ENCODE measurements at places on chromosomes 4 and X.

DNA sequence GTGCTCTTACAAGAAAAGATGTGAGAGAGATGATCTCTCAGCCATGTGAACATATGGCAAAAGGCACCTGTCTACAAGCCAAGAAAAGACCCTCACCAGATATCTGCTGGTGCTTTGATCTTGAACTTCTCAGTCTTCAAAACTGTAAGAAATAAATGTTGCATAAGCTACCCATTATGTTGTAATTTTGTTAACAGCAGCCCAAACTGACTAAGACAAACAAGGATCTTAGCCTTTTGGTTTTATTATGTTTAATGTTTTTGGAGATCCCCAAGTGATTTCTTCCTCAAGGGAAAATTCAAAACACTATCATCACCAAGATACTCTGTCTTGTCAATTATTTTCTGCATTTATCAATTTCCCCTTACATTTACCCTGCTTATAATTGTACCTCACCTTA is 21.8 kb upstream of the CCNI start:
- DNase-seq, result no peak

DNA sequence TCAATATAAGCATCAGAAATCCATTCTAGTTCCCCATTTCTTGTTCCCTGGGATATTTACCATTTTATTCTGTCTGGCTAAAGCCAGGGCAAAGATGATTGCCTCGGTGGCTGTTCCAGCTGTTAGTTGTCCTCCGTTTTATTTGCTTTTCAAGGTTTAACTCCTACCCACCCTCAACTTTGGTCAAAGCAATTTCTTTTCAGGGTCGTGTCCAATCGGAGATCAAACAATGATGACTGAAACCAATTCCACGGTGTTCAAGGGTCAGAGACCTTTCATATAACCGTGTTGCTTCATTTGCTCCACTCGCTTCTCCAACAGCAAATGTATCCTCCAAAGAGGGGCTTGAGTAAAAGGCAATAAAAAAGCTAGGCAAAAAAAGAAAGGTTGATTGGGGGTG is 193.5 kb upstream of the FTHL17 start:
- DNase-seq, result no peak

- no peak for DNase-seq
Measured at GRCh38 chr4:183030309-183030708, 68.7 kb upstream of the WWC2 start.

- peak; percentile 71 for DNase-seq
Measured at GRCh38 chr4:24965627-24966026, 52.8 kb upstream of the CCDC149 start.

GRCh38 chrX:22012051-22012450 is 20.1 kb upstream of the PHEX start:
- DNase-seq, result no peak

DNA sequence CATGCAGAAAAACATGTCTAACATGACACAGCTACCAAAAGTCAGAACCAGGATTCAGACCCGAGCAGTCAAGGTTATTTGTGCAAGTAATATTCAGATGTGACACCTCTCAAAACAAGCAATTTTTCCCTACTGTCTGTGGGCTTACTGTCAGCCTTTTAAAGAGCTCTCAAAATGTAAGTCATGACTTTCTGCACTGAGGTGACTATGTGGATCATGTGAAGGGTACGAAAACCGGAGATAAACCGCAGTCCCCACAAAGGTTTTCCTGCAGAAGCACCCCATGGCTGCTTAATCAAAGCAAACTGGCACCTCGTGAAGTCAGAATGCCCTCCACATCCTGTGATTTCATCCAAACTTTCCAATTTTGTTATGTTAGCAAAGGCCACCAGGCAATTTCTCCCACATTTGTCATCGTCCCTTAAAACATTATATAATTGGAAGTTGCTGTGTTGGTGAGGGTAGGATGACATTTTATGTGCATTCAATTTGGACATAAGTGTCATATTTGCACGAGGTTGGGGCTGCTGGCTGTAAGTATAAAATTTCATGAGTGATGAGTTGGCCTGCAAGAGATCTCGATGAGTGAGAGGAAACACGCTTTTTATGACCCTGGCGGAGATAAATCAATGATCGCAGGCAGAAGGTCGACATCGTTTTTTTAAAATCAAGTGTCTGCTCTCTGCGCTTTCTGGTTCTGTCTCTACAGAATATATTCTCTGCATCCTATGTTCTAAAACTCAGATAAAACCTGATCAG is 161.2 kb downstream of the STK32B start:
- DNase-seq, result no peak

DNA sequence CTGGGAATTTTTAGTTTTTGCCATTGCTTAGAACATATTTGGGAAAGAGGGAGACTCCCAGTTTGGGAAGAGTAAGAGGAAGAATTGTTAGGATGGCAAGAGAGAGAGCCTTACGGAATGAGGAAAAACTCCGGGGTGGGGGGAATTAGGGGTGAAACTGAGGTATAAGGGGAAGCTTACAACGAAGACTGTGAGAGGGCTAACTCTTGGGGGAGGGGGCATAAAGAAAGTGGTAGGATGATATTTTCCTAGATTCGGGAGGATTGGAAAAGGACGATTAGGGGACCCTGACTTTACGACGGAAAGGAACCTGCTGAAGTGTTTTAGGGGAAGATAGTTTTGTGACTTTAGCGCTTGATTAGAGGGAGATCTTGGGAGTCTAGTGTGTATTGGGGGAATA is 86.2 kb upstream of the HPRT1 start:
- no peak for DNase-seq

GRCh38 chr4:185204238-185204910 is 574 bp upstream of the CFAP97 start:
- DNase-seq, result no peak

DNA sequence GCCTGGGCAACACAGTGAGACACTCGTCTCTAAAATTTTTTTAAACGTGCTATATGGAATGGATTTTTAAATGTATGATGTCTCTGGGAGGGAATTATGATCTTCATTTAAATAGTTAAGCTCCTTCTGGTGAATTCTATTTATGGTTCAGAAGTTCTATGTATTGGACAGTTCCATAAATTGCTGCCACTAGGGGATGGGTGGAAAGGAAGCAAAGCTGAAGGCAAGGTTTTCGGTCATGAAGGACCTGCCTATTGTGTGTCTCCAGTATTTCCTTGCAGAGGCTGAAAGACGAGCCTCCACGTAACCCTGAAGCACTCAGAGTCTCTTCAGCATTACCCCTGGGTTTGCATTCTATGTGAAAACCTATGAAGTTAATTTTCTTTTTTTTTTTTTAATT is 451.5 kb upstream of the FAT1 start:
- no peak for DNase-seq

- no peak for DNase-seq
Measured at GRCh38 chr4:146255874-146256273, 41.5 kb downstream of the REELD1 start.

- DNase-seq, result no peak
Measured at GRCh38 chrX:122777766-122778165, 406.3 kb upstream of the GRIA3 start.

GRCh38 chr4:16124232-16124631 is 40.4 kb upstream of the PROM1 start:
- no peak for DNase-seq
